ENCODE measurements at places on chromosomes 2 and 18. TPM values are rescaled to one million over a fixed set of nuclear protein-coding genes. Genes with fewer than 3 reads are reported as not detected.

DNA sequence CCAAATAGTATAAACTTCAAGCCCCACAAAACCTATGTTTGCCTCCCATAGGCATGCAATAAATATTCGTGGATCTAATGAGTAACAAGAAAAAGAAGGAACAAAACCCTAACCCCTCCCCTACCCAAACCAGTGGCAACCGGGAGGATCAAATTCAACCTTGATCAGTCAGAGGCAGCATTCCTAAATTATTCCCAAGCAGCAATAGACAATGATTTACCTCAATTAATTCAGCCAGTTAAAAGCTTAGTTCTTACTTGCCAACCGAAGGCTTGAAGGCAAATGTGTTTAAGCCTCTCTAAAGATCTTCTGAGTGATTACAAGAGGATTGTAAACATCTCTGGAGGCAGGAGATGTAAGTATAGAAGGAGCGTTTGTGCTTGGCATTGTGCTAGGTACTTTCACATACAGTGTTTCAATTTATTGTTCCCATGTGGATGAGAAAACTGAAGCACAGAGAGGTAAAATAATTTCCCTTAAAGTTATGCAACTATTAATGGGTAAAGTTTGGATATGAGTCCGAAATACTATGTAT lies 197.7 kb downstream of the MTX2 start:
- DNase-seq = no peak

DNA sequence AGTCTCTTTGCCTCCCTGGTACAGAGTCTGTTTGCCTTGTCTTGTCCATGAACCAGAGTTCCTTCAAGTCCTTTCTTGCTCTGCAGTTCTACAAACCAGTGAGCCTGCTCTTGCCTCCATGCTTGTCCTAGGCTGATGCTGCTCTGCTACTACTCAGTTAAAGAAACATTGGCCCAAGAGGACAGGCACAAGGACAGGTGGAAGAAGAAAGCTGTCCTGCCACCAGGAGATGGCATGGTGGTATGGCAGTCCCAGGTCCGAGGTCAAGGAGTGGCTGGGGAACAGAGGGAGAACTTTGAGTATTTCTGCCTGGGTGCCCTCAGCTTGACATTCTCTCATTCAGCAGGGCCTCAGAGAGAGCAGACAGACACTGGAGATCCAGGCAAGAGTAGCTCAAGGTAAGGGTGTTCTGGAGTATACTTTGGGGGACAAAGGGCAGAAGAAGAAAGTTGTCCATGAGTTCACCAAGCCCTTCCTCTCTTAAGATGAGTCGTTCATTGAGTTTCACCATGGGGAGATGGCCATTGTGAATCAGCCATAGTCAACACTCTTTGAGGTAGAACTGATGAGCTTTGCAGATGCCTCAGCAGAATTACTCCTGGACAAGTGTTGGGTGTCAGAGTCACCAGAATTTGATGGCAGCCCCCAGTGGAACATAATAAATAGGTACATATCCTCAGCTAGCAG lies 20.4 kb downstream of the TTC32 start:
- no peak for DNase-seq

Gene SAG
- total RNA-seq = not detected

DNA sequence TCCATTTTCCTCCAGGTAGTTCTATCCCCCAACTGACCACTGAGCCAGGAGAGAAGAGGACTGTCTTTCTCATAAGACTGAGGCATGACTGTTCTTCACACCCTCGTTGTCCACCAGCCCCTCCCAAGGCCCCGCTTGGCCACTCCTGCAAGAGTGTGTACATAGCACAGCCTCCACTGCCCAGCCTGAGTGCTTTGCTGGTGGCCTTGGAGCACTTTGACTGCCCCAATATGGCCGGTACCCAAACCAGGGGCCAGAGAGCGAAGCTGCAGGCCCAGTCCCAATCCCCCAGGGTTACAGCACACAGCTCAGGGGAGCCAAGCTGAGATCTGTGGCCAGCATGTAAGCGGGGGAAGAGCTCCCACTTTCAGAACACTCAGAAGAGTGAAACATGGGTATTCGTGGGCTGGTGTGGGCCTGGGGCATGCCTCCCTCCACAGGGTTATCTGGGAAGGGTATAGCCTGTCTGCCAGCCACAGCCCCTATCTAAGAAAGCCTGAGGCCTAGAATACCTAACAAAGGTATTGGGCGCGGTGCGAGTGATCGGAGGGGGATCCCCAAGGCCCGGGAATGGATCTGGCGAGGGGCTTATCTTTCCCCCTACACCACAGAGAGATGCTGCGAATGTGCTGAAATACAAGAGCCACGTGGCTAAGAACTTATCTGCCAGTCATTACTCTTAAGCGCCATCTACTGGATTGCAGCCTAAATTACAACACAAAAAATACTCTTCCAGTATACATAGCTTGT lies 163.8 kb downstream of the WDPCP start:
- no peak for DNase-seq

GRCh38 chr18:11516751-11517503 lies 92.5 kb upstream of the SLC35G4 start:
- DNase-seq = no peak

Gene RGPD3
- 0.08 TPM for total RNA-seq

DNA sequence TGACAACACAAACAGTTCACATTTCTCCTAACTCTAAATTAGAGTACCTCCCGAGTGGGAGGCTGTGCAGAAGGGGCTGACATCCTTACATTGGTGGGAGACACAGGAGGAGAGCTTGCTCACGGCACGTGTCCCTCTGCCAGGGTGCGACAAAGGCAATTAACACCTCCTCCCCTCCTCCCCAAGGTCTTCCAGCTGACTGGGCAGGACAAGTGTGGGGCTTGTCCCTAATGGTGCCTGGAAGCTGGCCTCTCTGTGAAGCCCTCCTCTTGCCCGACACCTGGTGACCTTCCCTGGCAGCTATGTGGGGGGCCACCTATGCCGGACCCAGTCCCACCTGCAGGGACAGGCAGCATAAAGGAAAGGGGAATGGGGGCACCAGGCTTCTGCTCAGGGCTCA lies 57.0 kb downstream of the FAM168B start:
- no peak for DNase-seq

GRCh38 chr2:8563814-8564474 lies 117.9 kb upstream of the ID2 start:
- DNase-seq = peak; percentile 54

DNA sequence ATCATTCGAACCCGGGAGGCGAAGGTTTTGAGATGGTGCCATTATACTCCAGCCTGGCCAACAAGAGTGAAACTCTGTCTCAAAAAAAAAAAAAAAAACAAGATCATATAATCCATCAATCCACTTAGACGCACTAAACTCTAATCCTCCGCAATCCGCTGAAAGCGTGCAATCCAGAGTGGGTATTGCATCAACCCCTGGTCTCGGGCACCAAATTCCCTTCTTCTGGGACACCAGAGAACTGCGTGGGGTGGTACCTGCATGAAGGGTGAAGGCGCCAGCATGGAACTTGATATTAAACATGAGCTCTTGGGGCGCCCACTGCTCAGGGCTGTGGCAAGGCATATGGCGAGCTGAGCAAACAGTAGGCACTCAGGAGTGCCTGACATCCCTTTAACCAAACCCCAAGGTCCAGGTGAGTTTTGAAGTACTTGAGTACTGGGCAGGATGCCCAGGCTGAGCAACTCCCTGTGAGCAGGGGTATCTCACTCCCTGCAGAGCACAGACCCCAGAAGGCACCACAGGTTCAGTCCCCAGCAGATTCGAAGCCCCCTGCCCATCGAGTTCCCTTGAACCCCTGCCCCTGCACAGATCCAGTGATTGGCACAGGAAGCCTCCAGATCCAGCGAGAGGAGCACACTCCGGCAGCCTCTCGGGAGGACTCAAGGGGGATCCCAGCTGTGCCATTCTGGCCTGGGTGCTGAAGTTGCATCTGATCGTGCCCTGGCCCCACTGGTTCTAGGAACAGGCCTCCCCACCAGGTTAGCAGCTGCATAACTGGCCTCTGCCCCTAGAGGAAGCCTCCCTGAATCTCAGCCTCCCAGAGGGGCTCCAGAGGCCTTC lies 8.0 kb downstream of the ALPI start:
- peak; percentile 41 for DNase-seq

DNA sequence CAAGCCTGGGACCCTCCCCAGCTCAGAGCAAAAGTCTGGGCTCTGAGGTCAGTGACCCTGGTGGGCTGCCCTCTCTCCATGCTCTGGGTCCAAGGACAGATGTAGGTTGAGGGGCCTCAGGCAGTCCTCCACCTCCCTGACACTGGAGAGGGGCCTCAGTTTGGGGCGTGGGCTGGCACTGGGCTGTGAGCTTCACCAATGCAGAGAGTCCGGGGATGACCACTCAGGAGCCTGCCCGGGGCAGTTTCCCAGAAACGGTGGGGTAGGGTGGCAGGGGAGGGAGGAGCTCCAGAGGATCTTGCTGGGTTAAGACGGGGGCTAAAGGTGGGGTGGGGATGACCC lies 40.5 kb upstream of the SMAD7 start:
- no peak for DNase-seq

- DNase-seq = no peak
Observed at GRCh38 chr18:24785019-24785418, 324.6 kb downstream of the HRH4 start.

GRCh38 chr18:9643549-9643948 lies 29.2 kb upstream of the PPP4R1 start:
- DNase-seq = no peak

- no peak for DNase-seq
Observed at GRCh38 chr2:120826260-120826648, 90.6 kb downstream of the GLI2 start.

- DNase-seq = no peak
Observed at GRCh38 chr2:232798187-232798586, 21.8 kb upstream of the KCNJ13 start.

Gene AGXT
- total RNA-seq = not detected
